ENCODE measurements at places on chromosomes 4 and X. TPM values are rescaled to one million over a fixed set of nuclear protein-coding genes. Genes with fewer than 3 reads are reported as not detected.

DNA sequence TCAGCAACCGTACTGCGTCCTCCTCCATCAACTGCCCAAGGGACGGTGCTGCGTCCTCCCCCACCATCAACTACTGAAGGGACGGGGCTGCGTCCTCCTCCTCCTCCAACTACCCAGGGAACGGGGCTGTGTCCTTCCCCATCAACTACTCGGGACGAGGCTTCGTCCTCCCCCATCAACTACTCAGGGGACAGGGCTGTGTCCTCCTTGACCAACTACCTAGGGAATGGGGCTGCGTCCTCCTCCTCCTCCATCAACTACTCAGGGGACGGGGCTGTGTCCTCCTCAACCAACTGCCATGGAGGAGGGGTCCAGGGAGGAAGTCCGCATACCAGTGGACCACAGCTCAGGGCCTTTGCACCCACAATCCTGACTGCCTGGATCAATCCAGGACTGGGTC is 24.4 kb downstream of the PPP2R3B start:
- no peak overlapping the region for H3K4me3 ChIP-seq
- DNase-seq, result no peak
- H3K27me3 ChIP-seq, result no peaks in the 10 kb centered on the region
- no peak overlapping the region for H3K27ac ChIP-seq
- no peaks in the 10 kb centered on the region for H3K4me1 ChIP-seq
- peaks cover 38% of the 10 kb centered on the region for H3K36me3 ChIP-seq

- no peaks in the 10 kb centered on the region for H3K4me1 ChIP-seq
- no peak for DNase-seq
- H3K27ac ChIP-seq, result no peak overlapping the region
- no peak overlapping the region for H3K4me3 ChIP-seq
These were observed 576.2 kb upstream of the CT83 start for GRCh38 chrX:117038918-117039440.

- no peaks in the 10 kb centered on the region for H3K27me3 ChIP-seq
- no peak overlapping the region for H3K4me3 ChIP-seq
- DNase-seq, result peak; percentile 31
- H3K27ac ChIP-seq, result no peak overlapping the region
These were observed 69.8 kb downstream of the HAUS3 start for GRCh38 chr4:2172161-2172560.

GRCh38 chr4:79362626-79363025 is 36.8 kb upstream of the NAA11 start:
- no peak overlapping the region for H3K4me3 ChIP-seq
- no peaks in the 10 kb centered on the region for H3K36me3 ChIP-seq
- no peak for DNase-seq
- no peak overlapping the region for H3K27ac ChIP-seq

- no peak overlapping the region for H3K4me3 ChIP-seq
- H3K36me3 ChIP-seq, result no peaks in the 10 kb centered on the region
- no peak overlapping the region for H3K27ac ChIP-seq
- DNase-seq, result no peak
- no peaks in the 10 kb centered on the region for H3K4me1 ChIP-seq
- no peaks in the 10 kb centered on the region for H3K27me3 ChIP-seq
These were observed 1629.2 kb upstream of the ADGRL3 start for GRCh38 chr4:59570860-59571476.

DNA sequence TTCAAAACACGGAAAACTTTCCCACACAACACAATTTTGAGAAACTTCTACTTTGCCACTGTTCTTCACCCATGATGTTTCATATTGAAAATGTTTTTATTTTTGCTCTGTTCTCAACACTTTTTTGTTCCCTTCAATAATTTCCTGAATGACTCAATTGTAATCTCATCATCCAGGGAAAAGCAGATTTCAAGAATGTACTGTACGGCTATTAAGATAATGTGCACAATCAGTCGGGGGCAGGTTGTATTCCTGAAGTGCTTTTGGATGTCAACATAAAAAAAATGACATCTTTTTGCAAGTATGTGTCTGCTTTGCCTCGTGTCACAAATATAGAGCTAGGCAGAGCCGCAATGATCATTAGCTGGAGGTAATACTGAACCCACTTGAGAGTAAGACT is 9.7 kb downstream of the SMPX start:
- no peaks in the 10 kb centered on the region for H3K4me1 ChIP-seq
- no peak overlapping the region for H3K4me3 ChIP-seq
- no peak for DNase-seq
- no peak overlapping the region for H3K27ac ChIP-seq
- H3K36me3 ChIP-seq, result no peaks in the 10 kb centered on the region

GRCh38 chrX:153910446-153910845 is 6.0 kb downstream of the AVPR2 start:
- no peak for DNase-seq
- H3K4me1 ChIP-seq, result no peaks in the 10 kb centered on the region
- no peak overlapping the region for H3K27ac ChIP-seq
- no peaks in the 10 kb centered on the region for H3K27me3 ChIP-seq

GRCh38 chr4:7254736-7255487 is 62.6 kb downstream of the SORCS2 start:
- no peaks in the 10 kb centered on the region for H3K36me3 ChIP-seq
- H3K27ac ChIP-seq, result no peak overlapping the region
- peaks cover 5% of the 10 kb centered on the region for H3K27me3 ChIP-seq

DNA sequence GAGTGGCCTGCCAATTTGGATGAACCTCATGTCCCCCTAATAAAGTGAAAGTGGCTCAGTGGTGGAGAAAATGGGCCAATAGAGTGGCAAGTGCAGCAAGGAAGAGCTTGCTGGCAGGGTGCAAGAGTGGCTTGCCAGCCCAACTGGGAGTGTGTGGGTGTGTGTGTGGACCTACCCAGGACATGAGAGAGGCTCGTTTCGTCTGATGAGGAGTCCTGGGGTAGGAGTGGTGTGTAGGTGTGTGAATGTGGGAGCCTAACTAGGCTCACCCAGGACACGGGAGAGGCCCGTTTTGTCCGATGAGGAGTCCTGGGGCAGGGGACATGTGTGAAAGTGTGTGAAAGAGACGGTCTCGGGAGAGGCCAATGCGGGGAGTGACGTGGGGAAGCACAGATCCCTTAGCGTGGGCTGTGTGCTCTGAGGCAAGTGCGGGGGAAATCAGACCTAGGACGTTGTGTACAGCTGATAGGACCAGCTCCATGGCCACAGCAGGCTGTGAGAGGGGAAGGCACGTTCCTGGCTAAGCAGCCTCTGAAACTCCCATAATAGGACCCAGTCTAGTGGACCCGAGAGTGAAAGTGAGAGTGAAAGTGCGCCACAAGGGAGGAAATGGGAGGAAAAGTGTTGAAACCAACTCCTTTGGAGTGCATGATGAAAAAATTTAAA is 5.3 kb downstream of the GAGE10 start:
- peaks cover 8% of the 10 kb centered on the region for H3K4me1 ChIP-seq
- no peaks in the 10 kb centered on the region for H3K36me3 ChIP-seq
- peak; percentile 67 for DNase-seq
- no peak overlapping the region for H3K27ac ChIP-seq
- H3K27me3 ChIP-seq, result no peaks in the 10 kb centered on the region
- H3K4me3 ChIP-seq, result peak overlapping the region; percentile 30

- no peak for DNase-seq
- H3K4me1 ChIP-seq, result no peaks in the 10 kb centered on the region
- H3K4me3 ChIP-seq, result no peak overlapping the region
- no peaks in the 10 kb centered on the region for H3K36me3 ChIP-seq
- no peaks in the 10 kb centered on the region for H3K27me3 ChIP-seq
These were observed 65.8 kb downstream of the SPIN4 start for GRCh38 chrX:63285375-63285774.

DNA sequence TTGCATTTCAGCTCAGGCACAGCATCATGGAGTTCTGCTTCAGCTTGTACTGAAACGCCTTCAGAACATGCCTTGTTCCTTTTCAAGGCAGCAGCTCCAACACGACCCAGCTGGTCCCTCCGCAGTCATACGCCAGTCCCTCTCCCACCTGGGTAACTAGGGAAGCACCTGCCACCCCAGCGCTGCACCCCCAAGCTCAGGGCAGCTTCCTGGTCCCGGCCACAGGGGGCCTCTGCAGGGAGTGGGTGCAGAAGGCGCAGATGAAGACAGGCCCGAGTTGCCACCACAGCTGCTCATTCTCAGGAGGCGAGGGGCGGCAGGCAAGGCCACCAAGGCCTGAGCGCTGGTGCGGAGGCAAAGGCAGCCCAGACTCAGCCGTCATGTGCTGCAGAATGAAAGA is 21.8 kb downstream of the WDR1 start:
- no peak for DNase-seq
- H3K27me3 ChIP-seq, result no peaks in the 10 kb centered on the region
- peaks cover 61% of the 10 kb centered on the region for H3K4me1 ChIP-seq

GRCh38 chr4:26311633-26312032 is 9.2 kb upstream of the RBPJ start:
- H3K4me1 ChIP-seq, result no peaks in the 10 kb centered on the region
- no peak overlapping the region for H3K4me3 ChIP-seq
- DNase-seq, result no peak
- H3K36me3 ChIP-seq, result no peaks in the 10 kb centered on the region
- H3K27ac ChIP-seq, result no peak overlapping the region

DNA sequence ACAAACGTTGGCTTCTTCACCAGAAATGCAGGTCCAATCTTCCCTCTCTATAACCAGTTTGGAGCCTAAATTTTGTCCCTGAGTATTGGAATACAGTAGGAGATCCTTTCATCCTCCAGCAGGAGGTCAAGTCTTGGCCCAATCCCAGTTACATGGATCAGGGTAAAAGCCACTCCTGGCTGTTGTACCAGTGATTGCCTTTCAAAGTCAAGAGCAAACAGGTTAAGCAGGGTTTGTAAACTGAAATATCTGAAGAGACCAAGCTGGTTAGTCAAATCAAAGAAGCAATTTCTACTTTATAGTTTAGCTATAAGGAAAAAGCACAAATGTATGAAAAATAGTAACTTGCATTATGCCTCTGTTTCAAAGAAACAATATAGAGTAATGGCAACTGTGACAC is 329.4 kb downstream of the NAF1 start:
- no peak overlapping the region for H3K4me3 ChIP-seq
- no peaks in the 10 kb centered on the region for H3K36me3 ChIP-seq
- H3K27me3 ChIP-seq, result no peaks in the 10 kb centered on the region
- no peak for DNase-seq
- no peak overlapping the region for H3K27ac ChIP-seq
- no peaks in the 10 kb centered on the region for H3K4me1 ChIP-seq

DNA sequence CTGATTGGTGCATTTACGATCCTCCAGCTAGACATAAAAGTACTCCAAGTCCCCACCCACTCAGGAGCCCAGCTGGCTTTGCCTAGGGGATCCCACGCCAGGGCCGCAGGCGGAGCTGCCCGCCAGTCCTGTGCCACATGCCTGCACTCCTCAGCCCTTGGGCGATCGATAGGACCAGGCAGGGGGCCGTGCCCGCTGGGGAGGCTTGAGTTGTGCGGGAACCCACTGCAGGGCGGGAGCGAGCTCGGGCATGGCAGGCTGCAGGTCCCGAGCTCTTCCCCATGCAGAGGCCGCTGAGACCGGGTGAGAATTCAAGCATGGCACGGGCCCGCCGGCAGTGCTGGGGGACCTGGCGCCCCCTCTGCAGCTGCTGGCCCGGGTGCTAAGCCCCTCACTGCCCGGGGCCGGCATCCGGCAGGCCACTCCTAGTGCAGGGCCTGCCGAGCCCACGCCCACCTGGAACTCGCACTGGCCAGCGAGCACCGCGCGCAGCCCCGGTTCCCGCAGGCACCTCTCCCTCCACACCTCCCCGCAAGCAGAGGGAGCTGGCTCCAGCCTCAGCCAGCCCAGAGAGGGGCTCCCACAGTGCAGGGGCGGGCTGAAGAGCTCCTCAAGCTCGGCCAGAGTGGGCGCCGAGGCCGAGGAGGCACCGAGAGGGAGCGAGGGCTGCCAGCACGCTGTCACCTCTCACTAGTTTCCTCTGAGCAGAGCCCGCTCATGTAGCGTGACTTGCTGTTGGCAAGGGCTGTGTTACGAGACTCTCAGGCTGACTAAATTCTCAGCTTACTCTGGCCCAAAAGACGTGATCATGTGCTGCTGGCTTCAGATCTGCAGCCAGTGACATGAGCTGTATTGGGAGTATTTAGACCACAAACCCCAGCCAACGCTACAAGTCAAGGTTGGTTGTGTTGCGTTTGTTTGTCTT is 87.5 kb downstream of the TRAPPC11 start:
- no peak overlapping the region for H3K4me3 ChIP-seq
- no peaks in the 10 kb centered on the region for H3K27me3 ChIP-seq
- peaks cover 12% of the 10 kb centered on the region for H3K4me1 ChIP-seq
- no peak for DNase-seq
- H3K36me3 ChIP-seq, result no peaks in the 10 kb centered on the region
- H3K27ac ChIP-seq, result no peak overlapping the region

- no peaks in the 10 kb centered on the region for H3K27me3 ChIP-seq
- no peak overlapping the region for H3K4me3 ChIP-seq
- no peak for DNase-seq
- no peaks in the 10 kb centered on the region for H3K36me3 ChIP-seq
- no peak overlapping the region for H3K27ac ChIP-seq
These were observed 37.7 kb downstream of the NHS start for GRCh38 chrX:17412692-17413091.

- H3K4me3 ChIP-seq, result no peak overlapping the region
- no peaks in the 10 kb centered on the region for H3K36me3 ChIP-seq
- H3K27me3 ChIP-seq, result no peaks in the 10 kb centered on the region
- no peaks in the 10 kb centered on the region for H3K4me1 ChIP-seq
- H3K27ac ChIP-seq, result no peak overlapping the region
These were observed 456.8 kb upstream of the AMOT start for GRCh38 chrX:113297437-113297836.

DNA sequence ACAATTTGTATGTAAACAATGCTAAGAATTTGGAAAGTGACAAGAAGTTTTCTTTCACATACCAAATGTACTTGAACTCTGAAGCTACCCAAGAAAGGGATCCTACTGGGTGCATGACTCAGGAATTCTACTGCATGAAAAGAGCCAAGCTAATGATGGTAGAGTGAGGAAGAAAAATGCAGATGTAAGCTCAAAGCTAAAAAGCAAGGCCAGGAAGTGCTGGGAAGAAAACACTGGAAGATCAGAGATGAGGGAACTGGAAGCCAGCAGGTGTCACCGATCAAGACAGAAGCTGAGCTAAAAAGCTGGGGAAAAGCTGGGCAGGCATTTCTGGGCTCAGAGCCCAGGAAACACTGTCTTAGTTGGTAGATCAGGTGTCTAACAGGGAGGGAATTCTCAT is 449.1 kb downstream of the NKX6-1 start:
- no peaks in the 10 kb centered on the region for H3K27me3 ChIP-seq
- no peaks in the 10 kb centered on the region for H3K36me3 ChIP-seq
- H3K4me3 ChIP-seq, result no peak overlapping the region
- DNase-seq, result no peak
- H3K4me1 ChIP-seq, result no peaks in the 10 kb centered on the region
- no peak overlapping the region for H3K27ac ChIP-seq

DNA sequence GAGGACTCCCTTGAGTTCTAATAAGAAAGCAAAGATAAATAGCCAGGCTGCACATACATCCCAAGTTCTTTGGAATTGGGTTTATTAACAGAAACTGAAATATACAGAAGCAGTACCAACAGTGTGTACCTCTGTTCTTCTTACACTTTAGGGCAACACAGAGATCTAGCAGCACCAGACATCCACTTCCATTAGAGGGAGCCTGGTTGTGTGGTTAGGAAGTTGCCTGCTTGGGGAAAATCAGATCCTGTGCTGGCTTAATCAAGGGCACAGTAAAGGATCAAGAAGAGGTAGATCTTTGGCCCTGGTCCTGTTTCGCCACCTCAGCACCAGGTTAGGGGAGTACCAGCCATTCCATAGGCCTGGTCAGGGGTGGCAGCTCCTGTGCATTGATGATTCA is 231.1 kb upstream of the ARHGAP24 start:
- no peak overlapping the region for H3K27ac ChIP-seq
- no peaks in the 10 kb centered on the region for H3K36me3 ChIP-seq
- H3K4me3 ChIP-seq, result no peak overlapping the region
- H3K27me3 ChIP-seq, result no peaks in the 10 kb centered on the region
- peak; percentile 9 for DNase-seq
- no peaks in the 10 kb centered on the region for H3K4me1 ChIP-seq

The PFKFB1 gene
- not detected for total RNA-seq

The CHM gene
- 13.2 TPM for total RNA-seq

The GABRG1 gene
- total RNA-seq, result not detected

The BEX3 gene
- 14.5 TPM for total RNA-seq
